ENCODE measurements at places on chromosomes 5 and 9. TPM values are rescaled to one million over a fixed set of nuclear protein-coding genes. Genes with fewer than 3 reads are reported as not detected.

DNA sequence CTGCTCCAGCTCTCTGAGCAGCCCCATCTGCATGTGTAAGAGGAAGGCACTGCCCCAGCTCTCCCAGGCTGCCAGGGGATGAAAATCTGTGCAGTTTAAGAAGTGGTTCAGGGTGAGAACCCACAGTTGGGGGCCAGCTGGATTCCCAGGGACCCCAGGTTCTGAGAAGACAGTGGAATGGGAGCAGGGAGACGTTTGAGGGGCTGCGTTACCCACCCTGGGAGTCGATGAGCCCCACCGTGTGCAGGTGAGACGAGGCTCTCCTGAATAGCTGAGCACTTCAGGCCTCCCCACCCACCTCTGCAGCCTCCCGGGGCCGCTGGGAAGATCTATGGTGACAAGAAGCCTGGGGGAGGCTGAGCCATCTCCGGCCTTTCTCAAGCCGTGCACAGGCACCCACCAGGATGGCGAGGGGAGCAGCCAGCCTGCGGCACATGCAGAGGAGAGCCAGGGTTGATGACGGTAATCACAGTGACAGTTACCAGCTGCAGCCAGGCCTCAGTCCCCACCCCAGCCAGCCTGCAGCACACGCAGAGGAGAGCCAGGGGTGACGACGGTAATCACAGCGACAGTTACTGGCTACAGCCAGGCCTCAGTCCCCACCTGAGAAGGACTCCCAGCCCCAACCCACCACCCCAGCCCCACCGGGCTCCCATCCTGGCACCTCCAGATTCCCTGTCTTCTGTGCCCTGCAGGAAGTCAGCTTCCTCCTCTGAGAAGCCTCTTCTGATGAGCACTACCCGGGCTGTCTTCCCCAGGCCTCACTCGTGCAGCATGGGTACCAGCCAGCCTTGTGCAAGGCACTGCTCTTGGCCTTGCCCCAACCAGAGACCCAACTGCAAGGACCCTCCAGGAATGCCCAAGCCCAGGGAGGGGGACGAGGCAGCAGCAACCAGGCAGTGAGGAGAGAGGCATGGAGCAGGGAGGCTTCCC, 150.8 kb upstream of the PPP1R26 start:
- H3K27ac ChIP-seq: no peak overlapping the region
- peaks cover 15% of the 10 kb centered on the region for H3K27me3 ChIP-seq
- no peaks in the 10 kb centered on the region for H3K36me3 ChIP-seq
- peaks cover 7% of the 10 kb centered on the region for H3K4me1 ChIP-seq
- DNase-seq: no peak
- no peak overlapping the region for H3K4me3 ChIP-seq

GRCh38 chr9:130565792-130566191, 13.6 kb upstream of the FUBP3 start:
- peaks cover 3% of the 10 kb centered on the region for H3K27me3 ChIP-seq
- DNase-seq: no peak
- H3K36me3 ChIP-seq: no peaks in the 10 kb centered on the region
- H3K4me1 ChIP-seq: no peaks in the 10 kb centered on the region
- no peak overlapping the region for H3K27ac ChIP-seq

DNA sequence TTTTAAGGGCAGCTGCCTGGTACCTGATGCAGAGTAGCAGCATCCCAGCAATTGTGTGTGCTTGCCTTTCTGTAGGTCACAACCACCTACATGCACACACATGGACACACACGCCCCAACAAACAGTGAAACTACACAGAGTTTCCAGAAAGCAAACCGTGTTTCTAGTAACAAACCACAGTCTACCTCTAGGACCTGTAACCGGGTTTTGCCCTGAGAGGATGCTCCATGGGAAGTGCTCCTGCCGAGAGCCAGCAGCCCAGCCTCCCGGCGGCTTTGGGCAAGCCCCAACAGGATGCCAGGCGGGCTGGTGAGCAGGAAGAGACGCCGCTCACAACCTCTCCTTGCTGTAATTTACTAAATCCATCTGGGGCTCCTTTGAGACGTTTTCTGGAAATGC, 4.1 kb upstream of the TCF7 start:
- H3K4me1 ChIP-seq: no peaks in the 10 kb centered on the region
- H3K4me3 ChIP-seq: no peak overlapping the region
- no peaks in the 10 kb centered on the region for H3K36me3 ChIP-seq
- peaks cover 40% of the 10 kb centered on the region for H3K27me3 ChIP-seq
- H3K27ac ChIP-seq: no peak overlapping the region
- no peak for DNase-seq

GRCh38 chr9:38008168-38009034, 60.6 kb downstream of the SHB start:
- no peaks in the 10 kb centered on the region for H3K36me3 ChIP-seq
- DNase-seq: no peak
- H3K27me3 ChIP-seq: no peaks in the 10 kb centered on the region

- no peaks in the 10 kb centered on the region for H3K4me1 ChIP-seq
- no peak overlapping the region for H3K4me3 ChIP-seq
- H3K36me3 ChIP-seq: no peaks in the 10 kb centered on the region
Observed at GRCh38 chr9:97726716-97727115, 29.6 kb upstream of the XPA start.

The NUTM2G gene
- total RNA-seq: not detected

The GFI1B gene
- total RNA-seq: 0.45 TPM

The SLC6A7 gene
- total RNA-seq: 0.38 TPM

DNA sequence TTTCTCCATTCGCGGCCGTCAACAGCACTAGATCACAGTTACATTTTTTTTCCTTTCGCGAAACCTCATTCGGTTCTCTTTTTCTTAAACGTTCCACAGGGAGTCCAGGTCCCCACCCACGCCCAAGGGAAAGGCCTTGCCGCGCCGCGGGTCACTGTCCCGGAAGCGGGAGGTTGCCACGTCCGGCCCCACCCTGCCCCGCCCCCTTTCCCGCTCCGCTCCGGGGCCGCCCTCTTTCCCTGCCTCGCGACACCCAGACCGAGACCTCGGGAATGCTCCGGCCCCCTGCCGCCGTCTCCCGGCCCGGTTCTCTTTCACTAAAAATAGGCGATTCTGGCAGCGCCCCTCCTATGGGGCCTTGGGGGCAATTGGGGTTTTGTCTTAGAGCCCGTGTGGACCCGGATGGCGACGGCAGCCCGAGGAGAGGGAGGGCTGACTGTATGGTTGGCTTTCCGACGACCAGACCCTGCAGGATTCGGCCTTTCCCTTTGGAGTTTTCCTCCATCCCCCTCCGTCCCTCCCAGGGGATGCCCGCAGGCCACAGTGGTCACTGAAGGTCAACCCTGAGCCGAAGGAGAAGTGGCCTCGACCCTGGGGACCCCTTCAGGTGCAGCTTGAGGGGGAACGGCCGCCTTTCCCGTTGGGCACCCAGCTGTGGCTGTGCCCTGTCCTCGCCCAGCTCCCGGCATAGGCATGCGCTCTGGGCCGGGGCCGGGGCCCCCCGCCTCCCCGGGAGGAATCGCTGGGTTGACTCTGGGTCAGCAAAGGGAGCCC, 2.8 kb upstream of the RACK1 start:
- H3K4me3 ChIP-seq: peak overlapping the region; percentile 89
- peaks cover 28% of the 10 kb centered on the region for H3K4me1 ChIP-seq
- H3K27me3 ChIP-seq: no peaks in the 10 kb centered on the region
- DNase-seq: peak; percentile 89
- H3K36me3 ChIP-seq: peaks cover 19% of the 10 kb centered on the region
- H3K27ac ChIP-seq: peak overlapping the region; percentile 98

GRCh38 chr9:101132801-101133200, 104.3 kb downstream of the PLPPR1 start:
- H3K36me3 ChIP-seq: no peaks in the 10 kb centered on the region
- no peak for DNase-seq
- H3K4me1 ChIP-seq: no peaks in the 10 kb centered on the region
- H3K27ac ChIP-seq: no peak overlapping the region
- H3K27me3 ChIP-seq: peaks cover 9% of the 10 kb centered on the region

DNA sequence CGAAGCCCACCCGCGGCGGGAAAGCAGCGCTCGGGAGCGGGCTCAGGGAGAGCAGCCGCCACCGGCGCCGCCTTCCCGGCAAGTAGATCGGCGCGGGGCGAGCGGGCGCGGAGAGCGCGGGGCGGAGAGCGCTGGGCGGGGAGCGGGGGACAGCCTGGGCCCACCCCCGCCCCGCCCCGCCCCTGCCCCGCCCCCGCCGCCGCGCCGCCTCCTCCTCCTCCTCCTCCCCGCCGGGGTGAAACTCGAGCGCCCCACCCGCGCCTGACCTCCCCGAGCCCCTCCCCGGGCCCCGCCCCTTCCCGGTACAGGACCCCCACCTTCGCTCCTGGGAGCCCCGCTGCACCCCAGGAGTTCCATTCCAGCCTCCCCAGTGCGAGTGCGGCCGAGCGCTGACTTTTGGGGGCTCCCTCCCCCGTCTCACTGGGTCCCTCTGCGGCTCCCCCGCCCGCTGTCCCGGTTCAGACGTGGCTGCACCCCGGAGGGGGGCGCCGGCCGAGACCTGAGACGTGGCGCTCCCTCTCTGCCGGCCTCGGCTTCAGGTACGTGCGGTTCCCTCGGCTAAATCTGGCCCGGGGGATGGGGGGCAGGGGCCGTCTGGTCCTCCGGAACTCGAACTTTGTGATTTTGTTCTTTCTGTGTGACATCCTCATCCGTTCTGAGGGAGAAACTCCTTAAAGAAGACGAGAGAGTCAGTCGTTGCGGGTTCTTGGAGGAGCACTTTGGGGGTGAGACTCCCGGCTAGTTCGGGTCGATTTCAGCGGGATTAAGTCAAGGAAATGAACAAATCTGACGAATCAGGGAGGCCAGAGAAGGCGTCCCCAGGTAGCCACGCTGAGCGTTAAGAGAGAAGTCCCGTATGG, at the start of gene SEMA5A:
Gene SEMA5A (minus strand): TSS at position 84 of the 860 bp plus-strand sequence. CDS start 166,129 bp downstream, outside the sequence.
- peaks cover 18% of the 10 kb centered on the region for H3K4me1 ChIP-seq
- peak within 1 kb of the TSS; percentile 90 for H3K27ac ChIP-seq
- H3K36me3 ChIP-seq: peaks cover 22% of the 10 kb centered on the region
- peak within 1 kb of the TSS; percentile 98 for H3K4me3 ChIP-seq
- DNase-seq: peak; percentile 84

- peaks cover 40% of the 10 kb centered on the region for H3K4me1 ChIP-seq
- no peaks in the 10 kb centered on the region for H3K36me3 ChIP-seq
- H3K27ac ChIP-seq: peak within 1 kb of the TSS; percentile 81
- DNase-seq: no peak
Observed at GRCh38 chr9:34589636-34590380, at the start of gene CNTFR. CNTFR (minus strand) TSS chr9:34589724; CDS start chr9:34568981, 20,743 bp downstream.

- H3K36me3 ChIP-seq: no peaks in the 10 kb centered on the region
- H3K4me3 ChIP-seq: no peak overlapping the region
- no peak for DNase-seq
Observed at GRCh38 chr5:149323210-149323609, 22.1 kb upstream of the GRPEL2 start.

GRCh38 chr9:113886026-113886369, 9.9 kb downstream of the ZNF618 start:
- peak overlapping the region; percentile 71 for H3K4me3 ChIP-seq
- H3K36me3 ChIP-seq: peaks cover 39% of the 10 kb centered on the region
- DNase-seq: no peak
- peaks cover 59% of the 10 kb centered on the region for H3K4me1 ChIP-seq
- no peaks in the 10 kb centered on the region for H3K27me3 ChIP-seq
- H3K27ac ChIP-seq: peak overlapping the region; percentile 79

The PRDM9 gene
- not detected for total RNA-seq

GRCh38 chr5:160009591-160009989, 651 bp downstream of the TTC1 start:
- H3K4me1 ChIP-seq: peaks cover 16% of the 10 kb centered on the region
- no peak for DNase-seq
- H3K4me3 ChIP-seq: peak overlapping the region; percentile 98

The PCDHB14 gene
- 3.7 TPM for total RNA-seq

DNA sequence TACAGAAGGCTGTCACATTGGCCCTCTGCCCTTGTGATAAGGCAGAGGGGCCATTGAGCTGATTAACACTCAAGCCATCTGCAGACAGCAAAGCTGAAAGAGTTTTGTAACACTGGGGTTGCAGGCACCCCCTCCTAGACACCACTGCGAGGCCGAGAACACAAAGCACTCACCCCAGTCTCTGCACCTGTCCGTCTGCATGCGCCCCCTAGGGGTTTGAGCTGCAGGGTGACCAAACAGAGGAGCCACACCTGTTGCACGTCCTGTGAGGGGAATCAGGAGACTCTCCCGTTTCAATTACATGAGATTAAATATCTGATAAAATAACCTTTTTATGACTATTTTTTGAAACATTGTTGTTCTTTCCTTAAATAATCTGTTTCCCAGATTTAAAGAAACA, 1180.4 kb downstream of the CDH9 start:
- no peak overlapping the region for H3K27ac ChIP-seq
- no peak for DNase-seq
- no peaks in the 10 kb centered on the region for H3K27me3 ChIP-seq
- H3K4me1 ChIP-seq: no peaks in the 10 kb centered on the region
- no peaks in the 10 kb centered on the region for H3K36me3 ChIP-seq
- no peak overlapping the region for H3K4me3 ChIP-seq

DNA sequence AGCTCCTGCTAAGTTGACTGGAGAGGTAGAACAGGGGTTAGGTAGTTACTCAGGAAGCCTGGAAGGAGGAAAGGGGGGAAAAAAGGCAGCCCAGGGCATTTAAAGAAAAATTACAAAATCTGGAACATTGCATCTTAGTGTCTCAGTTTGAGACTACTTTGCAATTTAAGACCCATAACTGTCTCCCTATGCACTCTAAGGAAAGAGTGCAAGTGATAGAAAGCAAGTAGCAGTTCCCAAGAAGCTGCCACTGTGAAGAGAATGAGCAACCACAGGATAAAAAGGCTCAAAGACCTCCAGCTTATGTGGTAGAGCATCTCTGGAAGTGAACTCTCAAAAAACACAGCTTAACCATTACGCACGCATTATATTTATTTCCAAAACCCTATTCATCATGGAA, 141.8 kb downstream of the SLCO4C1 start:
- peak overlapping the region; percentile 69 for H3K4me3 ChIP-seq
- H3K27ac ChIP-seq: no peak overlapping the region
- DNase-seq: no peak

GRCh38 chr5:151184316-151185042, 26.9 kb upstream of the ANXA6 start:
- H3K4me3 ChIP-seq: no peak overlapping the region
- H3K27me3 ChIP-seq: no peaks in the 10 kb centered on the region
- H3K4me1 ChIP-seq: peaks cover 16% of the 10 kb centered on the region
- H3K36me3 ChIP-seq: no peaks in the 10 kb centered on the region
- DNase-seq: no peak

The HCN1 gene
- 2.5 TPM for total RNA-seq

The SUSD3 gene
- 1.5 TPM for total RNA-seq

DNA sequence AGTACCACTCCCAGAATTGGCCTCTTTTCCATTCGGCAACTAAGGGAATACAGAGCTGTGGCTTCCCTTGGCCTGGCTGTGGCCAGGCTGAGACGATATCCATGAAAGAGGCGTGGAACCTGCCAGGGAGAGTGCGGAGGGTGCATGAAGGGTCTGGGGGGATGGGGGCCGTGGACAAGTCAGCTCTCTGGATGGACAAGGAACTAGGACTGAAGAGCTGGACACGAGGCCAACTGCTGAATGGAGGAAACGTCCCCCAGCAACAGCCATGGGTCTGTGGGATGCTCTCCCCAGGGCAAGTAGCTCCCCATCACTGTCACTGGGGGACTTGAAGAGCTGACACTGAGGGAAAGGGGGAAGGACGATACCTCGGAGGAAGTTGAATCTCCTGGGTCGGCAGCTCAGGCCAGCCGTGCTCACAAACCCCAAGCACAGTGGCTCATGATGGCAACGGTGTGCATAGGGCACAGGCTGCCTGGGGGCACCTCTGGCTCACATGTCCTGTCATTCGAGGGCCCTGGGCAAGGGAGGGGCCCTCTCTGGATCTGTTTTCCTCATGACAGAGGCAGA, 4.1 kb upstream of the OLFM1 start:
- no peak overlapping the region for H3K27ac ChIP-seq
- H3K36me3 ChIP-seq: no peaks in the 10 kb centered on the region
- peaks cover 73% of the 10 kb centered on the region for H3K27me3 ChIP-seq

- no peaks in the 10 kb centered on the region for H3K27me3 ChIP-seq
- no peak overlapping the region for H3K4me3 ChIP-seq
- DNase-seq: no peak
- H3K27ac ChIP-seq: no peak overlapping the region
- H3K4me1 ChIP-seq: peaks cover 8% of the 10 kb centered on the region
Observed at GRCh38 chr5:157283434-157283833, 17.5 kb downstream of the CYFIP2 start.

Measured in type B pancreatic cell (in vitro differentiated cells).